Temporal lobe (tissue), 4 donors: ENCODE measurements at places on chromosomes 2 and 18. TPM values are rescaled to one million over a fixed set of nuclear protein-coding genes. Genes with fewer than 3 reads are reported as not detected.

Gene MYO5B
- 12.0 TPM for total RNA-seq

Gene WBP1
- total RNA-seq: 18.4 TPM

Gene ACADL
- 4.7 TPM for total RNA-seq

Gene DSC3
- 0.49 TPM for total RNA-seq

Gene NYAP2
- total RNA-seq: 12.5 TPM

Gene TTN
- 1.2 TPM for total RNA-seq

Gene ANKRD53
- 2.7 TPM for total RNA-seq

Gene PTPN4
- total RNA-seq: 92.2 TPM
